ENCODE measurements at places on chromosomes 3 and 15.

DNA sequence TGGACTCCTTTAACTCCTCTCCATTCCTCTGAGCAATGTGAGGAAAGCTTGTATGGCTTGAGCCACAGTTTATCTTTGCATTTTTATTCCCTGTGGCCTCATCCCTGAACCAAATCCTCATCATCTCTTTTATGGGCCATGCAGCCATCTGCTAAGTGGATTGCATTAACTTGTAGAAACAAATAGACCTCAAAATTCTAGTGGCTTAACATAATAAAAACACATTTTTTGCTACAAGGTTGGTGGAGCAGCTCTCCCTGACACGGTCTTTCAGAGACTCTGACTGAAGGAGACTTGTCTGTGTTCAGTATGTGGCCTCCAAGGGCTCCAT, 135.3 kb downstream of the RPL22L1 start:
- H3K27me3 ChIP-seq, result peaks cover 1% of the 10 kb centered on the region
- H3K27ac ChIP-seq, result peak overlapping the region; percentile 56
- peak overlapping the region; percentile 64 for H3K4me3 ChIP-seq
- DNase-seq, result no peak

- no peaks in the 10 kb centered on the region for H3K4me1 ChIP-seq
- no peak overlapping the region for H3K27ac ChIP-seq
- H3K27me3 ChIP-seq, result peaks cover 13% of the 10 kb centered on the region
- H3K36me3 ChIP-seq, result no peaks in the 10 kb centered on the region
- no peak for DNase-seq
- H3K4me3 ChIP-seq, result no peak overlapping the region
Measured at GRCh38 chr15:85897207-85897894, 102.6 kb upstream of the KLHL25 start.

- H3K27ac ChIP-seq, result no peak overlapping the region
- H3K27me3 ChIP-seq, result peaks cover 2% of the 10 kb centered on the region
- H3K4me3 ChIP-seq, result no peak overlapping the region
- H3K36me3 ChIP-seq, result no peaks in the 10 kb centered on the region
- no peak for DNase-seq
- H3K4me1 ChIP-seq, result peaks cover 6% of the 10 kb centered on the region
Measured at GRCh38 chr15:50016951-50017350, 102.1 kb downstream of the ATP8B4 start.

DNA sequence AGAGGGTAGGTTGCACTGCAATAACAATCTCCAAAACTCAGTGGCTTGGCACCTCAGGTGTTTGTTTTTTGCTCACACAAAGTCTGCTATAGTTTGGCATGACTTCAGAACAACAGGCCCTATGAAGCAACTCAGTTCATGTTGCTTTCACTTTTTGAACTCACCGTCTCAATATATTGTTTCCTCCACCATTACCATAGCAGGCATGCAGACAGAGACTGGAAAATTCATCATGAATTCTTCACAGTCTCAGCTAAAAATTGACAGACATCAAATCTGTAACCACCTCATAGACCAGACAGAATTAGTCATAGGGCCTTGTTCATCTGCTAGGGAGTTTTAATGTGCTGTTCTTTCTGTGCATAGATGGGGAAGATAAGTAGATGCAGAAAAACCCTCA, 161.4 kb upstream of the POU1F1 start:
- H3K4me1 ChIP-seq, result peaks cover 60% of the 10 kb centered on the region
- H3K4me3 ChIP-seq, result peak overlapping the region; percentile 65
- peak; percentile 15 for DNase-seq
- no peaks in the 10 kb centered on the region for H3K36me3 ChIP-seq
- peaks cover 5% of the 10 kb centered on the region for H3K27me3 ChIP-seq

DNA sequence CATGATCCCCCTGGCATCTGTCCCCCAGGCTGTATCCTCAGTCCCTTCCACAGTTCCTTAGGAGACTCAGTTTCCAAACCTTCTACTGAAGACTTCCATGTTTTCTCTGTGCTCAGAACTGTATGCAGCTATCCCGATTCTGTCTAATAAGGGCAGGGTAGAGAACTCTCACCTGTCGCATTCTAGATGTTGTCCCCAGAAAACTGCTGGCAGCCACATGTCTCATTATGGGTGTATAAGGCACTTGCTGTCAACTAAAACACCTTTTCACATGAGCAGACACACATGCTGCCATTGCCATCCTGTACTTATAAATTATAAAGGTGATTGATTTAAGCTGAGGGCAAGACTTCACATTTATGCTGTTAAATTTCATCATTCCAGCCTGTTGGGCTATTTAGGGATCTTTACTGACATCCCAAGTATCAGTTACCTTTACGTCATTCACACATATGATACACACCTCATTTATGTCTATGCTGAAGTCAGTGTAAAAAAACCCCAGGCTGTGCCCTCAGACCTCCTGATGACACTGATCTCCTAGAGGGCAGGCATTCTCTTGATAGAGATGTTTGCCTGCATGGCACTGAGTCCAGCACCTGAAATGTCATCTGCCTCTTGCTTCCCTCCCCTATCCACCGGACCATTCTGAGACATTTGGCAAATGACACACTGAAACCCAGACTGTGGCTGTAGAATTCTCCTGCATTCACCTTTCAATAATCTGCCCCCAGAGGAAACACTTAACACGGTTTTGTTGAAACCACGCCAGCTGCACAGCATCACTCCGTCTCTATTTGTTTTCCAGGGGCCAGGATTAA, 35.8 kb downstream of the BTD start:
- H3K36me3 ChIP-seq, result peaks cover 22% of the 10 kb centered on the region
- H3K27ac ChIP-seq, result peak overlapping the region; percentile 100
- peaks cover 100% of the 10 kb centered on the region for H3K4me1 ChIP-seq
- peaks cover 1% of the 10 kb centered on the region for H3K27me3 ChIP-seq
- peak overlapping the region; percentile 49 for H3K4me3 ChIP-seq
- no peak for DNase-seq

GRCh38 chr15:65845826-65846519, 23.3 kb upstream of the RAB11A start:
- peaks cover 2% of the 10 kb centered on the region for H3K27me3 ChIP-seq
- peaks cover 20% of the 10 kb centered on the region for H3K4me1 ChIP-seq
- H3K4me3 ChIP-seq, result no peak overlapping the region
- no peak overlapping the region for H3K27ac ChIP-seq
- no peaks in the 10 kb centered on the region for H3K36me3 ChIP-seq

DNA sequence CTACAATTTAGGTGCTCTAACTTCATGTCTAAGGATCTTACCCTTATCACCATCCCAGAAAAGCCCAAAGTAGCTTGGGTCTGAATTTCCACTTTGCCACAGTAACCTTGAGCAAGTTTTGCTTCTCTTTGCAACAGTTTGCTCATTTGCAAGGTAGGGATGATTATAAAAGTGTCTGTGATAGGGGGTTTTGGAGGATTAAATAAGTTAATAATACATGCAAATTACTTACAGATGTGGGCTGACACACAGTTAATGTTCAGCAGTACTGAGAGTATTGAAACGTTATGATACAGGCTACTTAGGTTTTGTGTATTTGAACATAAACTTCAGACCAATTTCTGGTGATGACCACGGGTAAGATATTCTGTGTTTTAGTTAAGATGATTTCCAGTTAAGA, 444.7 kb upstream of the TPRG1 start:
- H3K4me3 ChIP-seq, result no peak overlapping the region
- peaks cover 2% of the 10 kb centered on the region for H3K27me3 ChIP-seq
- DNase-seq, result no peak
- peaks cover 6% of the 10 kb centered on the region for H3K36me3 ChIP-seq

- H3K4me3 ChIP-seq, result no peak overlapping the region
- no peak overlapping the region for H3K27ac ChIP-seq
Measured at GRCh38 chr15:34679291-34679690, 75.5 kb downstream of the GJD2 start.

- peaks cover 16% of the 10 kb centered on the region for H3K36me3 ChIP-seq
- H3K4me1 ChIP-seq, result peaks cover 32% of the 10 kb centered on the region
- DNase-seq, result no peak
- H3K4me3 ChIP-seq, result no peak overlapping the region
Measured at GRCh38 chr3:147404800-147405230, 1.5 kb downstream of the ZIC4 start.

DNA sequence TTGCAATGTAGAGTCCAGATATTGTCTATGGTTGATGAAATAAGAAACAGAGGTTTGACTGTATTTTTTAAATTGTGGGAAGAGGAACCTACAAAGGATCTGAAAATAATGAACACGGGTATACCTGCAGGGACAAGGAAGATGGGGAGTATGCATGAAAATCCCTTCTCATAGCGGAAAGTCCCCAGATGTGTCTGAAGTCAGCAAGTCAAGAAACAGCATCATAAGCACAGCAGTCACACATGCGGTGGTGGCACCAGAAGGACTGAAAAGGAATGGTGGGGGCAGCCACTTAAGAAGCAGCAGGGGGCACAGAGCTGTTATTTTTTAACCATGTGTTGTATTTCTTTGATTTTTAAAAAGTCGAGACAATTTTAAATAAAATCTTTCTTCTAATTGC, 4.7 kb downstream of the MRPS11 start:
- H3K27me3 ChIP-seq, result no peaks in the 10 kb centered on the region
- DNase-seq, result no peak
- peaks cover 24% of the 10 kb centered on the region for H3K36me3 ChIP-seq
- no peak overlapping the region for H3K27ac ChIP-seq
- no peak overlapping the region for H3K4me3 ChIP-seq
- H3K4me1 ChIP-seq, result peaks cover 15% of the 10 kb centered on the region

DNA sequence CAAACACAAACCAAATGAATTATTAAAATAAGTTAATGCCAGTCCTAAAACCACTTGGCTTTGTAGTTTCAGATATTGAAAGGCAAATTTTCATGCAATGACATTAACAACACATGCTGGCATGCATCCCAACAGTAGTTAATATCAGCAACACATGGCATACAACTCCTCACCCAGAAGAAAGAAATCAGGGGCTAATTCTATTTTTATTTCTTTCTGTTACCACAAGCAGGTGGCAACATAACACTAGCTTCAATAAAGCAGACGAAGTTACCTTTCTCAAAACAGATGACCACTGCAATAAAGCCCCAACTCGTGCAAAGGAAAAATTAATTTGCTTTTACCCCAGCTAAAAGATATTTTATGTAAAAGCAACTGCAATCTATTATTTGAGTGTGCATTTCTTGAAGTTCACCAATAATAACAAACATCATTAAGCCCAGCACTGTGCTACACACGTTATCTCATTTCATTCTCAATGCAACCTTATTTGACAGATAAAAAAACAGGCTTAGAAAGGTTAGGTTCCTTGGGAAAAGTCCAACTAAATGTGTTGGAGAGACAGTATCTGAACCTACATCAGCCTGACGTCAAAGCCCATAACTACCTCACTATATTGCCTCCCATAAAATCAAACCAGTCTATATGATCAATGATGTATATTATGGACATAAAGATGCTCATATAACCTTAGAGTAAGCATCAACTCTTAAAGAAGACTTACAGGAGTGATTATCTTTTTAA, 2.8 kb downstream of the TOP2B start:
- H3K36me3 ChIP-seq, result no peaks in the 10 kb centered on the region
- no peak for DNase-seq
- H3K27me3 ChIP-seq, result peaks cover 2% of the 10 kb centered on the region
- H3K4me3 ChIP-seq, result peak overlapping the region; percentile 98
- 0 out of 2 replicates have a peak overlapping the region, but pooled peaks have one; percentile 1 for H3K27ac ChIP-seq

DNA sequence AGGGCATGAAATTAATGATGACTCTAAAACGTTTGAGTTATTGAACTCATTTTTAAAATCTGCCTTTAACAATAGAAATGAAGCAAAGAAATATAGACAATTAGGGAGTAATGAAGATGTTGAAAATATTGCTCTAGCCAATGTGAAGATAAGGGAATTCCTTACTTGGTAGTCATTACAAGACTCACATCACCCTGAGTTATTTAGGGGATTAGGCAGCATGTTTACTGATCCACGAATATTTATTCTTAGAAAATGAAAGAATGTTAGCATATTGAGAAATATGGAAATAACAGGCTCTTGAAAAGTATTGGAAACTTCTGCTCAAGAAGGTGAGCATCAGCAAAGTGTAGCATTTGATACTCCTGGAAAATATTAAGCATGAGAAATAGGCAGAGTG, 398.1 kb upstream of the ARPP21 start:
- H3K4me3 ChIP-seq, result no peak overlapping the region
- no peak for DNase-seq
- no peaks in the 10 kb centered on the region for H3K27me3 ChIP-seq
- H3K27ac ChIP-seq, result no peak overlapping the region
- H3K4me1 ChIP-seq, result no peaks in the 10 kb centered on the region

- peaks cover 23% of the 10 kb centered on the region for H3K4me1 ChIP-seq
- peak overlapping the region; percentile 87 for H3K4me3 ChIP-seq
- H3K27me3 ChIP-seq, result peaks cover 3% of the 10 kb centered on the region
- peak overlapping the region; percentile 96 for H3K27ac ChIP-seq
- peaks cover 14% of the 10 kb centered on the region for H3K36me3 ChIP-seq
Measured at GRCh38 chr15:99124641-99125040, 19.8 kb downstream of the SYNM start.

- H3K36me3 ChIP-seq, result peaks cover 5% of the 10 kb centered on the region
- peak overlapping the region; percentile 41 for H3K4me3 ChIP-seq
- peaks cover 83% of the 10 kb centered on the region for H3K4me1 ChIP-seq
- peak overlapping the region; percentile 97 for H3K27ac ChIP-seq
- H3K27me3 ChIP-seq, result peaks cover 1% of the 10 kb centered on the region
- DNase-seq, result peak; percentile 92
Measured at GRCh38 chr15:60972301-60972700, 256.8 kb downstream of the RORA start.
